ENCODE measurements at places on chromosomes 2 and 18.

GRCh38 chr2:1981421-1981820 lies 237.1 kb upstream of the PXDN start:
- no peak for DNase-seq

DNA sequence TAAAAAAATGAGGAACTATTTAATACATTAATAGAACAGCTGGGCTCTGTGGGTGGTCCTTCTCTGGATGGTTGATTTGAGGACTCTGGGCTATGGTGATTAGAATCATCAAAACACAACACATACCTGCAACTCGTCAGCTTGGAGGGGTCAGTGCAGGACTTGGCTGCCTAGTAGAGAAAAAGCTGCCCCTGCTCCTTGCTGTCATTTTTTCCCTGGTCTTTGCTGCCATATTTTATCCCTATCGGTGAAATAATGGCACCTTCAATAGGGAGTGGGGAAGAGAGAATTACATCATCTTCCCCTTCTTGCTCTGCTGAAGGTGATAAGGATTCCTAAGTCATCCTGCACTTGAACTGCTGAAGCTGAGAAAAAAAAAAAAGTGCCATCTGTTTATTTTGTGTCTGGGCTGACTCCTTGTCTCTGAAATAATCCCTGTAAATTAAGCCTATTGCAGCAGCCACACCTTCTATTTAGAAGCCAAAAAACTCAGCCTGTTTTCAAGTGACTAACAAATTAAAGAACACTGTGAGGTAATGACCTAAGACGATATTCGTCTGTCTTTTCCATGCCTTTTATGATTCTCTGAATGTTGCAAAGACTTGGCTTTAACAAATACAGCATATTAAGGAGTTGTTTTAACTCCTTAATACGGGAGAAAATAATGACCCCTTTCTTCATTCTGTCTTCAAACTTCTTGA lies 89.3 kb downstream of the ACVR1 start:
- no peak for DNase-seq

DNA sequence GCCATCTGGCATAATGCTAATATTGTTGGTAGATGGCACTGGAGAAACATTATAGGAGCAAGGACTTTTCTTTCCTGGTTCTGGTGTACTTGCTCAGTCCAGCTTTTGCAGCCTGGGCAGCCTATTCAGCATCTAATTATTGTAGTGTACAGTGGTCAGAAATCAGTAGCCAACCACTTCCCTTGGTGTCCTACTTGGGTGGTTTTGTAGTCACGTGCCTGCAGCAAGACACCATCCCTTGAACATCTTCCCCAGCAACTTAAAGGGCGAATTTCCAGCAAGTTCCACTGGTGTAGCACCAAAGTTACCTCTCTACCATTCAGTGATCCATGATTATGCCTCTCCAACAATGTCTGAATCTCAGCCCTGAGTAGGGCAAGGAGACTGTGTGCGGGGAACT lies 557.6 kb downstream of the SATB2 start:
- no peak for DNase-seq

GRCh38 chr2:158712791-158713522 lies 82.2 kb upstream of the DAPL1 start:
- no peak for DNase-seq

DNA sequence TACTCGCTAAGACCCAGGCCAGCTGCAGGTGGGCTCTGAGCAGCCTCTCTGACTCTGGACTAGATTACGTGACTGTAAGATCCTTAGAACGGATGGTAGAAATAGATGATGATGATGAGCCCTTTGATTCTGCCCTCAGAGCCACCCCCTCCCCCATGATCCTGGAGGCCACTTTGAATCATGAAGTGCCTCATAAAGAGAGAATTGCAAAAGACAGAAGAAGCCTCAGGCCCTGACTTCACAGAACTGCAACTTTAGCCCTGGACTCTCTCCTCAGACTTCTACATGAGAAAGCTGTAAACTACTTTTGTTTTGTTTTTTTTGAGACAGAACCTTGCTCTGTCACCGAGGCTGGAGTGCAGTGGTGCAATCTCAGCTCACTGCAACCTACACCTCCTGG lies 15.4 kb upstream of the TET3 start:
- no peak for DNase-seq

DNA sequence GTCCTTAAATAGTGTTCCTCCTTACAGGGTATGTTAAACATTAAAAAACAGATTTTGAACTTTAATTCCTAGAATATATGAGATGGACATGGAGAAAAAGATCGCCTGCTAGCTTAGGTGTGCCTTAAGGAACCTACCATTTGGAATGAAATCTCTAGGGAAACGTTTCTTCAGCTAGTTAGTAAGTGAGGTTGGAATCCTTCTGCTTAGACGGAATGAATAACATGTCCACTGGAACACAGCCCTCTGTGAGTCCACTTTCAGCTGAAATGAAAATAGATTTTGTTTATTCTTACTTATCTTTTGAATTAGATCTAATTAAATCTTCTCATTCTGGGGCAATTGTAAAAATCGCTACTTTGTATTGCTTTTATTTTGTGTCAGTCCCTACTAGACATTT lies 28.4 kb downstream of the NAB1 start:
- peak; percentile 5 for DNase-seq

DNA sequence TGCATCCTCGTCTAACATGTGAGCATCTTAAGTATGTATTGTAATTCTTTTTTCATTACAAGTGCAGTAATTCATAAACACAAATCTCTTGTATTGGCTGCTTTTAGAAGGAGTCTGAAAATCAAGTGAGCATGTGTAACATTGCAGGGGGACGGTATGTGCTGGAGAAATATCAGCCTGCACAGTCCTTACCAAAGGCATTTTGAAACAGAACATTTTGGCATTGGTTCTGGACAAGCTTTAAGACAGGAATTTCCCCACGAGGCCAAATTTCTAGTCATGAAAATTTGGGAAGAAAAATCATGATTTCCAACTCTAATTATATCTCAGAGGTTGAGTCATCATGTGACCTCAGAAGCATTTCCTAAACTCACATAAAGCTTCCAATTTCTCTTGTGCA lies 24.7 kb upstream of the NRP2 start:
- DNase-seq = peak; percentile 92

DNA sequence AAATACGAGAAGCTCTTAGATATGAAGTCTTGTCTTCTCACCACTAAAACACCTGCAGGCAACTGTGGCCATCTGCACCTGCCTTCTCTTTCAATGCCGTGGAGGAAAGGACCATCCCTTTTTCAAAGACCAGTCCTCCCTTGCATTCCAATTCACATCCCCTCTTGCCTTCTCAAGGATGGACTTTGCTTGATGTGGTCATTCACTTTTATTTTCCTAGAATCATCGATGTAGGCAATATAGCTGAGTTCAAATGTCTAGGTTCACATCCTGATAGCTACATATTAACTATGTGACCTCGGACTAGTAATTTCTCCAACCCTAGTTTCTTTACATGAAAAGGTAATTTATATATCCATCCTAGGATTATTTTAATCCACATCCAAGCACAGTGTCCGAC lies 110.1 kb downstream of the HIBCH start:
- DNase-seq = no peak

GRCh38 chr18:72041313-72042032 lies 502.7 kb downstream of the CBLN2 start:
- no peak for DNase-seq

DNA sequence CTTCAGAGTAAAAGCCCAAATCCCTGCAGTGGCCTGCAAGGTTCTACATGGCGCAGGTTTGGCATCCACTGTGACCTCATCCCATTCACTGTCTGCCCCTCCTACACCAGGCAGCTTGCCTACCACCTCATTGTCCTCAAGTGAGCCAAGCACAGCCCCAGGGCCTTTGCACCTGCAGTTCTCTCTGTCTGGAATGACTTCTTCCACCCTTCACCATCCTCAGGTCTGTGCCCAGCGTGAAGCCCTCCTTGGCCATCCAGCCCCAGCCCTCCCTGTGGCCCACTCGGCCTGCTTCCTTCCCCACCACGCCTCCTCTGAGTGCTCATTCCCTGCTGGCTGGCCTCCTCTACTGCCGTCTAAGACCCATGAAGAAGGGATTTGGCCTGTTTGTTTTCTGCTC lies 32.6 kb upstream of the UBE2F start:
- DNase-seq = no peak

DNA sequence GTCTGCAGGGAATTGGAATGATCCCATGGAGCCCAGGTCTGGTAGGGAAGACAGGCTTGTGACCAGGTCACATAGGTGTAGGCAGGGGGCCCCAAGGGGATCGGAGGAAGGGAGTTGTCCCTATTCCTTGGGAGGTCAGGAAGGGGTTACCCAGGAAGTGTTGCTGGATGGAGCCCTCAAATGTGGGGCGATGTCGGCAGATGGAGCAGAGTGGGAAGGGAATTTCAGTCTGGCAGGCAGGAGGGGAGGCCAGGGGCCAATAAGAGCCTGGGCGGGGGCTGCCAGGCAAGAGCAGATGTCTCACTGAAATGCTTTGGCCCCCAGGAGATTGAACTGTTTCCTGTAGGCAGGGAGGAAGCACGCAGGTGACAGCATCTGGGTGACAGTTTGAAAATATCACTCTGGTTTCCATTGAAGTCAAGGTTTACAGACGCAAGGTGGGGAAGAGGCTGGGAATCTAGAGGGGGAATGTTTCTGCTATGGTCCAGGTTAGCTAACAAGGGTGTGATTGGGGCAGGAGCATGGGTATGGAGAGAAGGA lies 81.5 kb upstream of the SMAD2 start:
- DNase-seq = no peak

GRCh38 chr2:12870692-12871091 lies 154.0 kb downstream of the TRIB2 start:
- no peak for DNase-seq

DNA sequence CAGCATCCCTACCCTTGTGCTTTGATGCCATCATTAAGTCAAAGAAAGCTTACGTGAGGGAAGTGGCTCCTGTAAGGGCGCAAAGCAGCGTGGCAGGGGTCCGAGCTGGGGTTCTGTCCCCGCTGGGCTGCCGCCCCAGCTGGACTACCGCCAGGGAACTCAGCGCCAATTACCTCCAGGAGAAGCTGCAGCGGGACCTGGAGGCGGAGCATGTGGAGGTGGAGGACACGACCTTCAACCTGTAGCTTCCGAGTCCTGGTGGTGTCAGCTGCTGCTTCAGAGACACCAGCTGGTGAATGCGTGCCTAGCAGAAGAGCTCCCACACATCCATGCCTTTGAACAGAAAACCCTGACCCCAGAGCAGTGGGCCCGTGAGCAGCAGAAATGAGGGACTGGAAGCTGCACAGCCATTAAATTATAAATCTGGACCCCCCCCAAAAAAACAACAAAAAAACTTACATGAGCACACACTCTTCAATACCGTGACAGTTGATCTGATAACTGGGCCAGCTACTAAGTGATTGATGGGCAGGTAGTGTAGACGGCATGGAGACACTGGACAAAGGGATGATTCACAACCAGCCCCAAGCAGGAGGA lies 20.1 kb upstream of the YES1 start:
- DNase-seq = no peak

- DNase-seq = no peak
Observed at GRCh38 chr18:76046221-76046620, 448.8 kb downstream of the ZNF516 start.

DNA sequence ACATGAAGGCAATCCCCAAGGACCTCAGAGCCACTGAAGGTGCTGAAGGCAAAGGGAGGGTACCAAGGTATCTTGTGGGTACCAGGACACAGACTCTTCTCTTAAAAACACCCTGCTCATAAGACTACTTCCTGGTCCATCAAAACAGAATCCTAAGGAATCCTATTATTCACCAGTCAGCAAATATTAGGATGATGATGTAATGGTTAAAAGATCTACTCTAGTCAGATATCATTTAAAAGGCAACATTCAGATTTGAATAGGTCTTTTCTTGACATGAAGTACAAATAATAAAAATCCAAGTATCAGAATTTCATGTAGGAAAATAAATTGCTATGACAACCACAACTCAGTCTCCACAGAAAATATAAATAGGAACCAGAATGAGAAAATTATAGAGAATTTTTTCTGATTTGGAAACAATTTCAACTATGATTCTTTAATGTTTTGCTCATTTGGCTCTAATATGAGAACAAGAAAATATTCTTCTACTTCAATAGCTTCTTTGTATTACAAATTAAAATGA lies 77.8 kb upstream of the ZNF397 start:
- no peak for DNase-seq

- no peak for DNase-seq
Observed at GRCh38 chr2:191150230-191150599, 579 bp downstream of the STAT4 start.

- no peak for DNase-seq
Observed at GRCh38 chr2:127566139-127566417, 30.6 kb downstream of the MYO7B start.

DNA sequence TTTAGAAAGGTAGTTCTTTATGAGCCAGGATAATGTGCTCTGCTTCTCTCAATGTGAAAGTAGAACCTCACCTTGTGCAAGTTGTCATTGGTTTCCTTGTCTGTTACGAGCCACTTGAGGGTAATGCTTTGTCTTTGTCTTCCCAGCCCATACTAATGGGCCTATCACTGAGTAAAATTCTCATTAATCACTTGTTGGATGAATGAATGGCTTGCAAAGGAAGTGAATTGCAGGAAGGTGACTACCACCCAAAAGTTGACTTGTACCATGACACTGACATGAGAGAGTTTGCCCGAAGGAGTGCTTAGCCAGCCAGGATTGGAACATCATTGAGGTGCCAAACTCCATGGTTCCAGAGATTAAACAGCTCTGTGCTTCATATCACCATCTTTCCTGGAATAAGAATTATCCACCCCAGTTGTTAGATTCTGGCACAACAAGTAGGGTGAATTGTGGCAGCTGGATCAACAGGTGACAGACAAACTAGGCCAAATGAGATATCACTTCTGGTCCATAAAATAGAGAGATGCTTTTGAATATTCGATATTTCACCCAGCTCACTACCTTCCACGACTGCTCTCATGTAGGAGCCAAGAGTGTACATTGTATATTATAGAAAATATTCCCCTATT lies 20.5 kb upstream of the CD28 start:
- no peak for DNase-seq

DNA sequence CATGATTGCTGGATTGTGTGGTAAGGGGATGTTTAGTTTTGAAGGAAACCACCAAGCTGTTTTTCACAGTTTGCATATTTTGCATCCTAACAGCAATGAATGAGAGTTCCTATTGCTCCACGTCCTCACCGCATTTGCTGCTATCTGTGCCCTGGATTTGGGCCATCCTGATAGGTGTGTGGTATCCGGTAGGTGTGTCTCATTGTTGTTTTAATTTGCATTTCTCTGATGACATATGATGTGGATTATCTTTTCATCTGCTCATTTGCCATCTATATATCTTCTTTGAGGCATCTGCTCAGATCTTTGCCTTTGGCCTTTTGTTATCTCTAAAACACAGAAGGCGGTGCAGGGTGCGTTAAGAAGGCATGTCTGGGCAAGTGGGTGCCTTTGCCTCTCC lies 73.3 kb downstream of the LONRF2 start:
- no peak for DNase-seq

DNA sequence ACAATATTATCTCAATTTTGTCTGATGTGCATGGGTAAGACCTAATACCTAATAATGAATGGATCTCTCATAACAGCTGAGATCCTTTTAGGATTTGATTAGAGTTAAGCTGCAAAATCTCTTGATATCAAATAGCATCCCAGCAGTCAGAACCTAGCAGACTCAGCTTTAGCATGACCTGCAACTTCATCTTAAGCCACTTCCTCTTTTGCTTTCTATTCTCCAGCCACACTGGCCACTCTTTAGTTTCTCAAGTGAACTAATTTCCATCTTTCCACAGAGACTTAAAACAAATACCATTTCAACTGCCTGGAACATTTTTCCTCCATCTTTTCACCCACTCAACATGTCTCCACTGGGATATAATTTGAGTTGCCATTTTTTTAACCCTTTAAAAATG lies 1251.6 kb upstream of the ZEB2 start:
- no peak for DNase-seq

Measured in fibroblast of skin of right quadriceps (primary cell).